ENCODE measurements at places on chromosomes 7 and 10.

DNA sequence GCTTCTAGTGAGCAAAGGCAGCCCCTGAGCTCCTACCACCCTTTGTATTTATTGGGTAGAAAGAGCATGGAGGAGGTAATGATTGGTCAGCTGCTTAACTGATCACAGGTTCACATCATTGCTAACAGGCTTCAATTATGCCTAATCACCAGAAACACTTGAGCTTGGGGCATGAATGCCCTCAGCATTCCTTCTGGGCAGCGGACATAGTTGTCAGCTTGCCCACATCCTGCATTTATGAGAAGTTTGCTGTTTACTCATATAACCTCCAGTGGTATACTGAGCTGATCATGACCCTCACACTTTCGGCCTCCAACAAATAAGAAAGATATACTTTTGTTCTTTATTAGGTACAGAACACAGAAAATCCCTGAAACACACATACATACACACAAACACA, 140.3 kb upstream of the ODAD2 start:
- no peaks in the 10 kb centered on the region for H3K4me1 ChIP-seq
- H3K4me3 ChIP-seq, result no peak overlapping the region
- H3K36me3 ChIP-seq, result peaks cover 24% of the 10 kb centered on the region
- H3K27me3 ChIP-seq, result no peaks in the 10 kb centered on the region

DNA sequence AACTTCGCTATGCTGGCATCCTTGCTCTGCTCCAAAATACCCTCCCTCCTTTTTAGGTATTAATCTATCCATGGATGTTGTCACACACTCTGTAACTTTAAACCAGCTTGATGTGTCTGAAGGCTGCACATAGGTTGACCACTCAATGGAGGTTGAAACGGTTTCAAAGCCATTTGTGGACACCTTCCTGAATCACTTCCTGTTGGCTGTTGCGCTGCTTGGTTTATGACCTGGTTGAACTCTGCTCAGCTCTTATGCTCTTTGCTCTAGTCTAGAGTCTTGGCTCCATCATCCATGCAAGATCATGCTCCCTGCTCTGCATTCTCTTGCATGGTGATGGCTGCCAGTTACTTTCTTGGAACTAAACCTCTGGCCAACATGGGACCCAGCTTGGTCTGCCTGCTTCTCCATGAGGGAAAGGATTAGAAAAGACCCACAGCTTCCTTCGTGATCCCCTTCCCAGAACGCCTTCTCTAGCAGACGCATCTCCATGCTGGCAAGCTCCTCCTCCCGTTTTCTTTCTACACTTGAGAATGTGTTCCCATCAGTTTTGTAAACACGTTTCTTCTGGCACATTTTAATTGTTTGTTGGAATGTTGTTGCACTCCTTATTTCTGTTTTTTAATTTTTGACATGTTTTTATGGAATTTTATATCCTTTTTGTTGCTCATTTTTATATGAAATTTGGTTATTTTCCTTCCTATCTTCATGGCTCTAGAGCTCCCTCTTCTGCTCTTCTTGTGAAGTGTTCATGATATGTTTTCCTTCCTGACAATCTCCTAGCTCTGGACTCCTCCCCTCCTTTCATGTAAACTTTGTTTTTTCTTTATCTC, 149.8 kb downstream of the XPNPEP1 start:
- no peak overlapping the region for H3K27ac ChIP-seq
- no peak overlapping the region for H3K4me3 ChIP-seq
- no peaks in the 10 kb centered on the region for H3K4me1 ChIP-seq
- H3K27me3 ChIP-seq, result no peaks in the 10 kb centered on the region

GRCh38 chr10:6074489-6075301, 12.5 kb upstream of the IL2RA start:
- no peak overlapping the region for H3K4me3 ChIP-seq
- no peaks in the 10 kb centered on the region for H3K27me3 ChIP-seq
- H3K4me1 ChIP-seq, result peaks cover 31% of the 10 kb centered on the region
- no peak for DNase-seq
- H3K27ac ChIP-seq, result peak overlapping the region; percentile 9

DNA sequence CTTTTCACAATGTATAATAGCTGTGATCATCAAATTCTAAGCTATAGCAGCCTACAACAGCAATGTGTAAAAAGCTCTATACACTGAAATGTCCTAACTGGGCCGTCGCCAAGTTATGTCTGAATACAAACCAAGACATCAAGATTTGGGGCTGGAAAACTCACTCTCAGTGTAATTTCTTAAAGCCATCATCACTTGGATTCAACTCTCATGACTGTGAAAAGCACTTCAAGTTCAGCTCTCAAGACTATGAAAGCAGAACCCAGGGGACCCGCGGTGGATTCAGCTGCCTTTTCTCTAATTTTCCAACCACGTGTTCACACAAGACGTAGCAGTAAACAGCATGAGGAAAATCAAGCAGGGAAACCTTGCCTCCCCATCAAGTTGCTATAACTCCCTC, 15.8 kb upstream of the ZNRF2 start:
- H3K27me3 ChIP-seq, result no peaks in the 10 kb centered on the region
- no peak overlapping the region for H3K4me3 ChIP-seq
- DNase-seq, result no peak
- H3K4me1 ChIP-seq, result peaks cover 12% of the 10 kb centered on the region
- no peak overlapping the region for H3K27ac ChIP-seq
- H3K36me3 ChIP-seq, result no peaks in the 10 kb centered on the region

DNA sequence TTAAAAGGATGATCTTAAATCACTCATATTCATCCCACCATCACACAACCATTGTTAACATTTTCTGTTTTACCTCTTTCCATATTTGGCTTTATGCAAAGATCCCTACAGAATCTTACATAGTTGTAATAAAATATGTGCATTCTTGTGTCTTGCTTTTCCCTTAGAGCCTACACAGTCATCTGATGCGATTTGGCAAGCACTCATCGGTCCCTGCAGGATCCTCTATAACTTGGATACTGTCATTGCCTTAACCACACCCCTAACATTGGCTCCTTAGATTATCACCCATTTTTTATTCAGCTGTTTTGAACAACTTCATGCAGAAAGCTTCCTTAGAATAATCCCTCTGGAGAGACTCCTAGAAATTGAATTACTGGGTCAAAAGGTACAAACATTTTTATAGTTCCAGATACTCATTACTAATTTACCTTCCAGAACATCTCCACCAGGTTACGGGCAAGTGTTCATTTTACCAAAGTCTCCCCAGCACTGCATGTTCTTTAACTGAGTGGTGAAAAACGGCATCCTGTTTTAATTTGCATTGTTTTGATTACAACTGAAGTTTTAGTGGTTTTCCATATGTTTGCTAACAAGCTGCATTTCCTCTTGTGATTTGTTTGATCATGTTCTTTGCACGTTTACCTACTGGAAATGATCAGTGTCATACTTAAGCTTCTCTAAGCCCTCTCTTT, 268.3 kb downstream of the GRID1 start:
- H3K27me3 ChIP-seq, result no peaks in the 10 kb centered on the region
- H3K4me1 ChIP-seq, result no peaks in the 10 kb centered on the region
- no peaks in the 10 kb centered on the region for H3K36me3 ChIP-seq
- H3K4me3 ChIP-seq, result no peak overlapping the region

DNA sequence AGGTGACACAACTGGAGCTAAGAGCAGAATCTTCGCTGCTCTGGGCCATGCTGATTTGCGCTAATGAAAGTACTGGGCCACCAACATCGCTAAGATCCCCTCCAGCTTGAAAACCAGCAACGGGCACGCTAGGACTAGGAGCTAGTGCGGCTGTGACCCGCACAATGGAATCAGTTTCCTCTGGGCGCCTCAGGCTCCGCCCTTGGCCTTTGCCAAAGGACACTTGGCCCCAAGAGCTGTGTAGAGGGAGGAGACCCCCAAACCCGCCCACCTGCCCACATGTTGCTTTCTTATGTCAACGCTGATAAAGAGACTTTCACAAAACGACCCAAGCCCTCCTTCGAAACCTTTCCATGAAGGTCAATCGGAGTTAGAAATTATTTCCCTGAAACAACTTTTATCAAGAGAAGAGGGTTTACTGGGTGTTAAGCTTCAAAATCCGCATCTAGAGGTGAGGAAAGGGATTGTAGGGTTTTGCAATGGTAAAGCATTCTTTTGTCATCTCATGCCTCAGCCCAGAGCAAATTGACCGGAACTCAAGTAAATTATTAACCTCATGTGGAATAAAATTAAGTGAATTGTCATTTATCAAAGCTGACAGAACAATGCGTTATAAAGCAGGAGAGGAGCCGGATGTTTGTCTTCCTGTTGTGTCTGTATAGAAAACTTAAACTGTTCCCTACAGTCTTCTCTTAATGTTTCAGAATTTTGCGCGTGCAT, 9.4 kb downstream of the ABCB5 start:
- H3K4me3 ChIP-seq, result no peak overlapping the region
- DNase-seq, result no peak
- H3K27me3 ChIP-seq, result no peaks in the 10 kb centered on the region
- H3K4me1 ChIP-seq, result no peaks in the 10 kb centered on the region
- no peaks in the 10 kb centered on the region for H3K36me3 ChIP-seq

- no peaks in the 10 kb centered on the region for H3K36me3 ChIP-seq
- H3K4me1 ChIP-seq, result no peaks in the 10 kb centered on the region
- H3K27ac ChIP-seq, result no peak overlapping the region
Observed at GRCh38 chr10:18261768-18262231, 121.6 kb downstream of the CACNB2 start.

- DNase-seq, result no peak
- H3K36me3 ChIP-seq, result no peaks in the 10 kb centered on the region
- H3K4me3 ChIP-seq, result peak overlapping the region; percentile 79
- peaks cover 5% of the 10 kb centered on the region for H3K4me1 ChIP-seq
- H3K27me3 ChIP-seq, result peaks cover 24% of the 10 kb centered on the region
Observed at GRCh38 chr10:98268694-98269431, 869 bp upstream of the LOXL4 start.

GRCh38 chr10:20417791-20418190, 479.3 kb downstream of the NEBL start:
- no peaks in the 10 kb centered on the region for H3K27me3 ChIP-seq
- no peaks in the 10 kb centered on the region for H3K36me3 ChIP-seq
- H3K4me3 ChIP-seq, result no peak overlapping the region
- no peak for DNase-seq
- H3K27ac ChIP-seq, result no peak overlapping the region
- no peaks in the 10 kb centered on the region for H3K4me1 ChIP-seq

DNA sequence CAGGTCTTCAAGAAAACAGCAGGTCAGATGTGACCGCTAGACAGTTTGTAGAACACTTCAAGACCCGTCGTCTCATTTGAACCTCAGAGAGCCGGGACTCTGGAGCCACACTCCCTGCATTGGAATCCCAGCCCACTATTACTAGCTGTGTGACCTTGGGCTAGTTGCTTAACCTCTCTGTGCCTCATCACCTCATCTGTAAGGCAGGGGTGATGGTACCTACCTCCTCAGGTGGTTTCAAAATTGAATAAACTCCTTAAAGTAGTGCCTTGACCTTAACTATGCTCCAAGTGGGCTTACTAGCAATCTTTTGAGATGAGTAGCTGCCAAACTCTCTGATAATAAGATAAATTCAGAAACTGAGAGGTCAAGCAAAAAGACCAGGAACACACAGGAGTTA, 43.8 kb downstream of the OGDH start:
- peaks cover 10% of the 10 kb centered on the region for H3K36me3 ChIP-seq
- no peak for DNase-seq
- no peak overlapping the region for H3K4me3 ChIP-seq
- H3K27me3 ChIP-seq, result no peaks in the 10 kb centered on the region

- H3K4me3 ChIP-seq, result no peak overlapping the region
- no peaks in the 10 kb centered on the region for H3K4me1 ChIP-seq
- no peak for DNase-seq
- peaks cover 3% of the 10 kb centered on the region for H3K27me3 ChIP-seq
- H3K27ac ChIP-seq, result no peak overlapping the region
Observed at GRCh38 chr10:130029209-130029608, 65.1 kb upstream of the EBF3 start.

DNA sequence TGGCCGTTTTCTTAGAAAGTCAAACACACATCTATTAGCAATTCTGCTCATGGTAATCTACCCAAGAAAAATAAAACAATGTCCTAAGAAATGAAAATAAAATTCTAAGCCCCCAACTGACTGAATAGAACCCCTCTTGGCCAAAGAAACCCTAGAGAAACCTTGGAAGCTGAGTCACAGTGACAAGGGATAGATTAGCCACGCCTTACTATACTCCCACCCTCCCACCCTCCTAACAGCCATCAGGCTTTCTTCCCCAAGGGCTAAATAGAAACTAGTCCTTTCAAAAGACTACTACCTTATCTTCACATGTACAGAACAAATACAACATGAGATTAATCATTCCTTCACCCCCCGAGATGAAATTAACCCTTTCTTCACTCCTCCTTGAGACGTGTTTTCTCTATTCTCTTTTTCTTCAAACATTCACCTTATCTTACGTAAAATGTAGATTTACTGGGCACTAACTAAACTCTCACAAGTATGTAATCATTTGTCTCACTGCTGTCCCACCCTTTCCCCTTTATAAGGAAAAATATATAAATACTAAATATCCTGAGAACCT, 57.5 kb downstream of the HTR7 start:
- H3K4me1 ChIP-seq, result no peaks in the 10 kb centered on the region
- no peak for DNase-seq
- no peak overlapping the region for H3K27ac ChIP-seq
- H3K27me3 ChIP-seq, result peaks cover 5% of the 10 kb centered on the region
- H3K36me3 ChIP-seq, result peaks cover 4% of the 10 kb centered on the region

- no peak overlapping the region for H3K4me3 ChIP-seq
- no peak overlapping the region for H3K27ac ChIP-seq
- DNase-seq, result no peak
- H3K27me3 ChIP-seq, result no peaks in the 10 kb centered on the region
- H3K4me1 ChIP-seq, result peaks cover 16% of the 10 kb centered on the region
Observed at GRCh38 chr10:94430701-94431100, 28.4 kb downstream of the TBC1D12 start.

DNA sequence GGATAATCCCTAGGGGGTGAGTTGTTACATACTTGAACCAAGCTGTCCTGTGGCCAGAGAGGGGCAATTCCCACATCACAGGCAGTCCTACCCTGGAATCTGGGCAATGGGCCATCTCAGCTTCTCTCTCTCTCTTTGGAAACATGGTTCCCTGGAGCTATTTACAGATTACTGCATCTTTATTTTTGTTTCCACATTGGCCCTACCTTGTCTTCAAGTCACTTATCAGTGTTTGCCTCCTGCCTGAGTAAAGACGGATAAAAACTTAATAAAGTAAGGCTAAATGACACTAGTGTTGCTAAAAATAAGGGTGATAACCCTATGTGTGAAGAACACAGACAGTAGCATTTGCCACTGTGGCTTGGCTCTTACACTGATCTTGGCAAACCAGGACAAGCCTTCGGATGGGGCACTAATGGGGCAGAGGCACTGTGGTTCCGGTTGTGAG, 228.2 kb downstream of the GFRA1 start:
- no peak overlapping the region for H3K27ac ChIP-seq
- peaks cover 4% of the 10 kb centered on the region for H3K36me3 ChIP-seq
- no peaks in the 10 kb centered on the region for H3K27me3 ChIP-seq

DNA sequence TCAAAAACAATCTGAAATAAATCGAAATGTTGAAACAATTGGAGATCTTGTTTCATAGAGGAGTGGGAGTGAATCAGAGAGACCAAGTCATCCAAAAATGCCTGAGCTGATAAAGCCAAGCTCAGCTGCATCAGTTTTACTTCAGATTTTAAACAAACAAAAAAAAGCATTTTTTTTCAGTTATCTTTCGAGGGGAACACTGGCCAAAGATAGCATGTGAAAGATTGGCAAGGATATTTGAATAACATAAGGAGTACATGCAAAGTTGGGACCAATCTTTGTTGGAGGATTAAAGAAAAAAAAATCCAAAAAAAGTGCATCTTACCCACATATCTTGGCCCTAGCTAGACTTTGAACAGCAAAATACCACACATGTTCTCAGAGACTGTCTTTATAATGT, 47.2 kb downstream of the RHOBTB1 start:
- no peaks in the 10 kb centered on the region for H3K36me3 ChIP-seq
- H3K4me1 ChIP-seq, result no peaks in the 10 kb centered on the region

- H3K27ac ChIP-seq, result no peak overlapping the region
- H3K36me3 ChIP-seq, result no peaks in the 10 kb centered on the region
- no peaks in the 10 kb centered on the region for H3K4me1 ChIP-seq
Observed at GRCh38 chr7:132164558-132165125, 411.6 kb downstream of the PLXNA4 start.
